ENCODE measurements at places on chromosomes 5 and 9.
A peak's percentile ranks its signal among the peaks of the same experiment; 100 is the strongest.

DNA sequence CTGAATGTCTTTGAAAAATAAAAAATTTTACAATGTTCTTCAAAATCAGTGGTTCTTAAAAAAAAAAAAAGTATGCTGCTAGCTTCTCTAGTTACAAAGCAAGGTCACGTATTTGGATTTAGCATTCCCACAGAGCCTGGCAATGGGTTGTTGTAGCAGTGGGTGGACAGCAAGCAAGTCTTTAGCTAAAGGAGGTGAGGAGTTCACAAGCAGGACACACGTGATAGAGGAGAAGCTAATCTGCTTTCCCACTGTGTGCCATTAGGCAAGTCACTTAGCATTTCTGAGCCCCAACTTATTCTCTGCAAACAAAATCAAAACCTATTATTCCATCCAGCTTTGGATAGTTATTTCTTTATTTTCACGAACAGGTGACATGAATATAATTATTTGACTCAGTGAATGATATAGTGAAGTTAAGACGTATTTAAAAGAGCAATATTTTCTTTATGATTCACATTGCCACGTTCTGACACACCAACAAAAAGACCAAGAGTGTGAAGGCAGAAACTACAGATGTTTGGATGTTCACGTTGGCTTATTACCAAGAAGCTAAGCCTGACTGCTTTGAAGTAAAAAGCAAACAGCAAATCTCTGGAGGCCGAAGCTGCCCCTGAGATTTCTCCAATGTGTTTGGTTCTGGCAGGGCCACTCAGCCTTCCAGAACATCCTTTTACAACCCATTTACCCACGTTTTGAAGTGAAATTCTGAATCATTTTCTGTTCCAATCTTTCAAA is 612.1 kb upstream of the CDH6 start:
- no peak for DNase-seq

DNA sequence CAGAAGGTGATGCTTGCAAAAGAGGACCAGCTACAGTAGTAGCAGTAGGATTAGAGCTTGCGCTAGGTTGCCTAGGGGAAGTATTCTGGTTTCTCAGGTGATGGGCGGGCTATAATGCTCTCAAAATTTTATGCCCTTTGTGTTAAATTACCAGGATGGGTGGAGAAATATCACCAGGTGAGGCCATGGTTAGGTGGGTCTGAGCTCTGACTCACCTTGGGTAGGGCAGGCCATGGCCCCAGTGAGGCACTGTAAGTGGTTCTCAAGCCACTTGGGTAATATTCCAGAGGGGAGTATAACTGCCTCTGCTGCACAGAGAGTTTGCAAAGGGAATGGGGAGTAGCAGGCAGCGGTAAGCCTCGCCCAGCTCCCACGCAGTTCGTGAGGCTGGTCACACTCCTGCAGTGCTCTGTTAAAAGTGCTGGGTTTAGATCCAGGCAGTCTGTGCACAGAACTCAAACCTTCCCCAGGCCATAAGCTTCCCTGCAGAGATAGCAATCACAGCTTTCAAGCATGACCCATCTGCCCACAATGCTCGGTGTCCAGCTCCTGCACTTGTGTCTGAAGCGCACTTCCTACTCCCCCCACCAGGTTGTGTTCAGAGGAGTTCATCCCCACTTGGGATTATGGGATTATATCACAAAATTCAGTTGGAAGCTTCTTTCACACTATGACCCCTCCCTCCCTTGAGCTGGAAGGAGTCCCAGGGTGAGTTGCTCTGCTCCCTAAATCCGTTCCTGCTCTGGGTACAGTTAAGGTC is 575.0 kb downstream of the CHSY3 start:
- DNase-seq = no peak

GRCh38 chr5:88662846-88663245 is 220.1 kb downstream of the MEF2C start:
- no peak for DNase-seq

- DNase-seq = peak; percentile 70
These were observed 52.7 kb upstream of the TJP2 start for GRCh38 chr9:69121155-69122081.

DNA sequence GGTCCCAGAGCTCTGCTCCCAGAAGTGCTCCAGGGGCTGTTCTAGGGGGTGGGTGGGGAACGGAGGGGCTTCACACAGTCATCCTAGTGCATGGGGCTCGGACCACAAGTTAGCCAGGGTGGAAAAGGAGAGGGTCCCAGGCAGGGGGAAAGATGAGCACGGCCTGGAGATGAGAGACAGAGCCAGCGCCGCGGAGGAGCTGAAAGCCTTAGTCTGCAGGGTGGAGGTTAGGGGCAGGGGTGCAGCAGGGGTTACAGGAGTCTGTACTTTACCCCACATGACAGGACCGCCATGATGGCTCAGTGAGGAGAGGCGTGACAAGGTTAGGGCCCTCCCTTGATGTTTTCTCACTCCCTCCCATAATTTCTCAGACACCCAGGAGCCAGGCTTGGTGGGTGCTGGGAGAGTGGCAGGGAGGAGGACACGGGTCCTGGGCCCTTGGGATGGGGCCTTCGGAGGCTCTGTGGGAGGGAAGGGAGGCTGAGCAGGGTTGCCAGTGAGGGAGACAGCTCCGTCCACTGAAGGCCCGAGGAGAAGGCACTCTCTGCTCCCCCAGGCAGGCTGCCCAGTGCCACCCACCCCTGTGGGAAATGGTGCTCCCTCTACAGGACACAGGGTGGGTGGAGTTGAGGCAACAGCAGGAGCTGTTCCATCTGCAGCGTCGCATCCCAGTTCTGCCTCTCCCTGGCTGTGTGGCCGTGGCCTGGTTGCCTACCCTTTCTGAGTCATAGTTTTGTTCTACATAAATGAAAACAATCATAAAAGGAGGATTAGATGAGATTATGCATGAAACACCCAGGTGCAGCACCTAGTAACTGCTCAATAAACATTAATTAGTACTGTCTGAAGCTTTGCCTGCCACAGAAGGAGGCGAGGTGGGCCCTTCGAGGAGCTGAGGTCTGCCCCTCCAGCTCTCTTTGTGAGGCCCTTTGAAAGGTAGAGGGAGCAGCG is 66.2 kb downstream of the NDST1 start:
- DNase-seq = no peak

DNA sequence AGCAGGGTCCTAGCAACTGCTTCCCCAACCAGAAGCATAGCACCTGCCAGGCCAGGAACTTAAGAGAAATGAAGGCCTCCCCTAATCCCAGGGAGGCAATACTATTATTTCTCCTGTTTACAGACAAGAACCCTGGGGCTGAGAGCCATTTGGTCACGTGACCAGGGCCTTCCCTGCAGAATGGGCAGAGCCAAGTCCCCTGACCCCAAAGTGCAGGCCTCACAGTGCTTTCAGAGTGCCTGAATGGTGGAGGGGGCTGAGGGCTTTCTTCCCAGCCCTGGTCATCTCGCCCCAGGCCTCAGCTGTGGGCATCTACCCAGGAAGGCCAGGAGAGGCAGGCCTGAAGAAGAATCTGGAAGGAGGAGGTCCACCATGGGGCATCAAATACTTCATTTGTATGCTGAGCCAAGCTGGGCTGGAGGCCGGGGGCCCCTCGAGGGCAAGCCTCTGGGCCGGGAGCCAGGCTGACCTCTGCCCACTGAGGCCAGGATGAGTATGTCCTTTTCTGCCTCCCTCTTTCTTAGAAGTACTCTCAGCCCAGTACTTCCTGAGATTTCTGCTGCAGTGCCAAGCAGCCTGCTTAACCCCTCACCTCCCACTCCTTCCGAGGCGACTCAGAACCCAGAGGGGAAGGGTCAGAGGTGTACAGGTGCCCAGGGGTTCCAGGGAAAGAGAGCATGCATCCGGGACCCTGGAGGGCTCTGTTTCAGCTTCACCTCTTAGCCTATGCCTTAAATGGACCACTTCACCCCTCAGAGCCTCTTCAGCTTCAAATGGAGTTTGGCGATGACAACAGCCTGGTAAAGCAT is 18.9 kb upstream of the DUSP1 start:
- no peak for DNase-seq

Data from LoVo (cell line).